Stimulated activated CD4-positive, alpha-beta T cell treated with anti-CD3 and anti-CD28 coated beads, Interleukin-12 subunit alpha, Interleukin-12 subunit beta, amount 100 ng/mL, for 4 hours (primary cell): ENCODE measurements at places on chromosomes 3 and 15.

DNA sequence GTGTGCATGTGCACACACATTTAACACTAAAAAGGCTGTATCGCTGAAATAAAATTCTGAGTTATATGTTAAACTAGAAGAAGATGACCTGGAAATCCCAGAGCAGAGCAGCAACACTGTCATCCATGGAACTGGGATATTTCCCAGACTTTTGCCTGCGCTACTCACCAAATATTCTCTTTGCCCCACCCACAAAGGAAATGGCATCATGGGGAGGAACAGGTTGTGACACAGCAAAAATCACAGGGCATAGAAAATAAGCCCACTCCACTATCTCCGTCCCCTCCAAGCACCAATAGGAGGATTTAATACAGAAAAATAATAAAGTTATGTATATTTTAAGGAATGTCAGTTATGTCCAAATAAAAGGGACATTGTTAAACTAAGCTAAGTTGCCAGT is 71.7 kb downstream of the COL8A1 start:
- no peak for DNase-seq

- DNase-seq: no peak
Observed at GRCh38 chr3:185702262-185703225, 116.4 kb downstream of the SENP2 start.

GRCh38 chr3:63092515-63092914 is 185.6 kb upstream of the SYNPR start:
- no peak for DNase-seq

- DNase-seq: no peak
Observed at GRCh38 chr3:51789437-51789836, 10.4 kb upstream of the IQCF6 start.
